Hematopoietic multipotent progenitor cell treated with erythropoietin and hydrocortisone succinate and interleukin-3 and kit ligand, for 8 days (in vitro differentiated cells): ENCODE measurements at places on chromosomes 16 and 17.
A peak's percentile ranks its signal among the peaks of the same experiment; 100 is the strongest.

DNA sequence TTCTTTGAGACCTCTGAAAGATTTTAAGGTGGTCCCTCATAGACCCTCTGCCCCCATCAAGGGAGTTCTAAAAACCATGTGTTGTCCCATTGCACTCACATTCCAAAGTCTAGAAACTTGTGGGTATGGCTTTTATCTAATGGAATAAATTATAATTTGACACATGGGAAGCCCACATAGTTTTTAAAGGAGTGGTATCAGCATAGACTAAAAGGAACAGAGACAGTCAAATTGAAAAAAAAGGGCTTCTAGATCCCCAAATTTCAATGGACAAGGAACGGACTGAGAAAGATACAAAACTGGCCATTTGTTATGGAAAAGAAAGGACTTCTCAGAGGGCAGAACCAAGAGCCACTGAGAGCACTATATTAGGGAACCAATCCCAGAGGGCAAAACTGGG is 48.7 kb upstream of the ICAM2 start:
- no peak for DNase-seq

- peak; percentile 86 for DNase-seq
Measured at GRCh38 chr16:66954097-66954659, 6.9 kb upstream of the CES3 start.

GRCh38 chr16:15879255-15879811 is 9.1 kb downstream of the CEP20 start:
- DNase-seq, result peak; percentile 65

GRCh38 chr17:979539-980405 is at the start of gene NXN:
TSS of gene NXN (minus strand) at chr17:979776.
- DNase-seq, result peak; percentile 53

DNA sequence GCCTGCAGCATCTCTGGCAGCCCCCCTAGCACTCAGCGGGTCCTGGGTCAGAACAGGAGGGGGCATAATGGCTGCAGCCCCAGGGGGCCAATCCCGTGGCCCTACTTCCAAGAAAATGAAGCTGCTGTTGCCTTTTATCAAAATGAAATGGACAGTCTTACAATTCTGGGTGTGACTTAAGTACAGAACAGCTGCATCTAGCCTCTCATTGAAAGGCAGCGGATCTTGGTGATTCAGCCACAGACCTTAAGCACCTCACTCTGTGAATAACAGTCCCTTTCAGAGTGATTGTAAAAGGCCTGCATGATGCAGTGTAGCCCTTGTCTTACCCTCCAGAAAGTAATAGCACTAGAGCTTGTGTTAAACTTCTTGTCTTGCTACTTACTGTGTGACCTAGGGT is 11.5 kb upstream of the UMOD start:
- DNase-seq, result no peak

GRCh38 chr17:51857052-51857597 is 301.4 kb downstream of the CA10 start:
- no peak for DNase-seq

DNA sequence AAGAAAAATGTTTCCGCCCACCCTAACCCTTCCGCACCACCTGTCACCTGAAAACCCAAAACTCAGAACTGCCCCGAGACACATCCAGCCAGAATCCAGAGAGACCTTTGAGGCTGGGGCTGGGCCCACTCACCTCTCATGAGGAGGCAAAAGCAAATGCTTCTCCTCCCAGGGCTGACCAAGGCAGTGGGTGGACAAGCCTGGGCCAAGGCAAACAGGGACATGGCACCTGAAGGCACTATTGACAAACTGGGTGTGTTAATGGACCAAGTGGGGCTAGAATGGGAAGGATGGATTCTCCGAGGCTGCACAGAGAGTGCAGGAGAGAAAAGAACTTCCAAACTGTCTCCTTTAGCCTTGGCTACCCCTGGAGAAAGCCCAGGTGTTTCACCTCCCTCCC is 54.4 kb downstream of the SOX9 start:
- no peak for DNase-seq

GRCh38 chr16:4552541-4552940 is 3.6 kb upstream of the C16orf96 start:
- no peak for DNase-seq
